ENCODE measurements at places on chromosomes 3 and 15. TPM values are rescaled to one million over a fixed set of nuclear protein-coding genes. Genes with fewer than 3 reads are reported as not detected.

Gene ADAMTSL3
- total RNA-seq: not detected

Gene MYH15
- total RNA-seq: 0.05 TPM

Gene CDCP1
- not detected for total RNA-seq

Gene KCNAB1
- total RNA-seq: not detected

Gene IGSF11
- 0.57 TPM for total RNA-seq

Gene C3orf52
- 0.19 TPM for total RNA-seq

Gene RASGRF1
- total RNA-seq: not detected

Gene RFX7
- 23.1 TPM for total RNA-seq

Gene GOLGA6D
- not detected for total RNA-seq

Gene NOX5
- not detected for total RNA-seq

Gene TMC3
- total RNA-seq: not detected

Gene PLXNA1
- 7.3 TPM for total RNA-seq

Gene CCNDBP1
- 81.1 TPM for total RNA-seq

Gene WDR5B
- total RNA-seq: 2.7 TPM

Gene GASK1A
- 0.19 TPM for total RNA-seq

Gene SMCO1
- total RNA-seq: not detected

Gene CYP8B1
- not detected for total RNA-seq

Gene HDC
- total RNA-seq: not detected

Gene HRH1
- total RNA-seq: not detected

Gene BCHE
- total RNA-seq: not detected

Gene GABRB3
- total RNA-seq: 0.11 TPM

Gene ZCWPW2
- total RNA-seq: not detected

Gene CLDN1
- total RNA-seq: not detected

Gene PCSK6
- total RNA-seq: 0.84 TPM

Gene CXCR6
- 11.0 TPM for total RNA-seq

Gene CFAP100
- total RNA-seq: not detected

Gene MESP2
- total RNA-seq: not detected

Gene SLC28A1
- total RNA-seq: not detected

Gene EPHA3
- total RNA-seq: not detected

Gene DPPA2
- total RNA-seq: not detected

Data from CD8-positive, alpha-beta T cell (primary cell).